ENCODE measurements at places on chromosomes 7 and 10.

DNA sequence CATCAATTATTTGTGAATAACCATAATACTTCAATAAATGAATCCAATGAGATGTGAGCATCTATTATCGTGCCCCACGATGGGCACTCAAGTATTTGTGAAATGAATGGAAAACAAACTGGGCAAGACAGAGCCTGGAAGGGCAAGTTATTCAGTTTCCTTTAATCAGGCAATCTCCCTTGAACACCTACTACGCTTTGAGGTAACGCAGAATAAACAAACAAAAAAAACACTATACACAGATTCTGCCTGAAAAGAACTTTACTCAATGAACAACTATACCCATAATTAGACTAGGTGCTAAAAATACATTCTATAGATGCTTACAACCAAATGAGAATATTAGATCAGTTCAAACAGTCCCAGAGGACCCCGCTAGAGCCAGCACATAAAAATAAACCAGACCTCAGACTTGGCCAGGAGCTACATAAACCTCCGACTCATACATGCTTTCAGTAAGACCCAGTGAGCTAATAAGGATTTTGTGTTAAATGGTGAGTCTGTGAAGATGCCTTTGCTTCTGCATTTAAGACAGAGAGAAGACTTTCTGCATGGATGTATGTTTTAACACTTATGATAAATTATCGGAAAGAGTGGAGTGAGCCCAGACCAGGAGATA, 121.3 kb downstream of the MPP7 start:
- DNase-seq: no peak

- DNase-seq: no peak
Measured at GRCh38 chr7:133936074-133936473, 191.1 kb upstream of the LRGUK start.

DNA sequence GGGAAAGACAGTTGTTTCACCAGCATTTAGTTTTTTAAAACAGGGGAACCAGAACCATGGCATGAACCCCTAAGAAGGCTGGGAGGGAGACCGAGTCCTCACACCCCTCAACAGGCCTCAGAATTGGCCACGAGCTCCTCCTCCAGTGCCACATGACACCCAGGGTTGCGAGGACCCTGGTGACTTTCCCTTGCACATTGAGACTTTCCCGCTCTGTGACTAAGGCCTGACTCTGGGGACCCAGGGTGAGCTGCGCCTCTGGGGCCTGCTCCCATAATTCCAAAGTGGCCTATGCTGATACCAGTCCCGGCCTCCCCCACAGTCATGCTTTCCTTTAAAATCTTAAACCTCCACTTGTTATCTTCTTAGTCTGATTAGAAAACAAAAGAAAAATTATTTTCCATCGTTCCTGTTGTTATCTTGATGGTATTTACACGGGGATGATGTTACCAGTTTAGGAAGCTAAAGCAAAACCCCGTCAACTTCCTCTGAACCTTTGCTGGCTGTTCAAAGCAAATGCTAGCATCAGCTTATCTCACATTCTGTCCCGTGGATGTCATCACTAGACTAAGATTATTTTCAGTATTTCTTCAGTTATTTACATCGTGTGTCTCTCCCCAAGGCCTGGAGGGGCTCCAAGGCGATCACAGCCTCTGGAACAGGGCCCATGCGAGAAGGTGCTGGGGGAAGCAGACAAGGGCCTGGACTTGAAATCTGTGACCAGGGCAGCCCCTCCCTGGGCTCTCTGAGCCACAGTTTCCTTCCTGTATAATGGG, 42.1 kb downstream of the FAM53B start:
- no peak for DNase-seq

GRCh38 chr10:29619241-29619669, 15.5 kb downstream of the SVIL start:
- no peak for DNase-seq
